ENCODE measurements at places on chromosomes 4 and X. TPM values are rescaled to one million over a fixed set of nuclear protein-coding genes. Genes with fewer than 3 reads are reported as not detected.

Gene PABPC4L
- 0.41 TPM for polyA plus RNA-seq

DNA sequence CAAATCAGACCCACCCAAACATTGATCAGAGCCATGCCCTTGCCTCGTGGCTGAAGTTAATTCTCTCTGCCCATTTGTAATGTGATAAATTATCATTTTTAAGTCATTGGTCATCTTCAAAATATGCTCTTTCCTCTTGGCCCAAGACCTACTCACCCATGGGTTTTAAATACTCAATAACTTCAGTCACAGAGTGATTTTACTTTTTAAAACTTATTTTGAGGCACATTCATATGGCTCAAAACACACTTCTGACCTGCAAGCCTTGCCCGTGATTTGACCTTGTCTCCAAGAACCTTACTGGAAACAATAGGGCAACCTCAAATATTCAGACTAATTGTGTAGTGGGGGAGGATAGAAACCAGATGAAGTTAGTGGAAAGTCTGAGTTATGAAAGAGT, 176.2 kb upstream of the LNX1 start:
- H3K36me3 ChIP-seq: no peaks in the 10 kb centered on the region
- no peak overlapping the region for H3K27ac ChIP-seq
- no peaks in the 10 kb centered on the region for H3K27me3 ChIP-seq
- no peak overlapping the region for H3K4me3 ChIP-seq
- H3K4me1 ChIP-seq: no peaks in the 10 kb centered on the region

GRCh38 chrX:9885150-9885549, 82.0 kb upstream of the CLDN34 start:
- peak; percentile 56 for DNase-seq
- H3K36me3 ChIP-seq: no peaks in the 10 kb centered on the region
- H3K4me1 ChIP-seq: no peaks in the 10 kb centered on the region

GRCh38 chr4:19945979-19946380, 305.7 kb upstream of the SLIT2 start:
- H3K27ac ChIP-seq: no peak overlapping the region
- H3K36me3 ChIP-seq: no peaks in the 10 kb centered on the region
- no peaks in the 10 kb centered on the region for H3K27me3 ChIP-seq
- DNase-seq: no peak
- H3K4me3 ChIP-seq: no peak overlapping the region
- no peaks in the 10 kb centered on the region for H3K4me1 ChIP-seq

Gene RHOXF2
- polyA plus RNA-seq: 179 TPM

All from K562 (cell line).